Ureter (tissue), 1 donor: ENCODE measurements at places on chromosomes 3 and 15. TPM values are rescaled to one million over a fixed set of nuclear protein-coding genes. Genes with fewer than 3 reads are reported as not detected.

DNA sequence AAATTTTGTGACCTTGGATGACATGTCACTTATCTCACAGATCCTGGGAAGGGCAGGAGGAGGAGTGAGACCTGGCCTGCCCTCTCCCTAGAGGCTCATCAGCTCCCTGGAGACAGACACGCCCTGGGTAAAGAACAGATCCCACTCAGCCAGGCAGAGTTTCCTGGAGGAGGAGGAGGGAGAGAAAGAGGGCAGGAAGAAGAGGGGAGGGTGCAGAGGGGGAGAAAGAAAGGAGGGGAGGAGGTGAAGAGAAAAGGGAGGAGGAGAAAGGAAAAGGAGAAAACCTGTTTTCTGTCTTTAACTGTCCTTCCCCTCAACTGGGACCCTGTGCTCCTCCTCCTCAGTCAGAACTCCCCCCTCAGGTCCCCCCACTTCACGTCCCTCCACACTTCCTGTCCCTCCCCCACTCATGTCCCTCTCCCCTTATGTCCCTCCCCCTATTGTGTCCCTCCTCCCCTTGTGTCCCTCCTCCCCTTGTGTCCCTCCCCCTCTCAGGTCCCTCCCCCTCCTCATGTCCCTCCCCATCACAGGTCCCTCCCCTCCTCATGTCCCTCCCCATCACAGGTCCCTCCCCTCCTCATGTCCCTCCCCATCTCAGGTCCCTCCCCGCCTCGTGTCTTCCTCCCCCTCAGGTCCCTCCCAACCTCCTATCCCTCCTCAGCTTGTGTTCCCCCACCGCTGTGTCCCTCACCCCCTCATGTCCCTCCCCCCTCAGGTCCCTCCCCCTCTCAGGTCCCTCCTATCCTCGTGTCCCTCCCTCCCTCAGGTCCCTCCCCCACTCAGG is 52.3 kb upstream of the CGNL1 start:
- DNase-seq = no peak

GRCh38 chr3:130014526-130014925 is 40.0 kb downstream of the TRH start:
- no peak for DNase-seq

- no peak for DNase-seq
Measured at GRCh38 chr3:16464511-16465148, 48.9 kb downstream of the RFTN1 start.

ZFYVE19 gene
- 26.0 TPM for total RNA-seq

ZMYND10 gene
- 0.26 TPM for total RNA-seq
